Uterus (tissue), 4 donors: ENCODE measurements at places on chromosomes 7 and 10.
A peak's percentile ranks its signal among the peaks of the same experiment; 100 is the strongest.

DNA sequence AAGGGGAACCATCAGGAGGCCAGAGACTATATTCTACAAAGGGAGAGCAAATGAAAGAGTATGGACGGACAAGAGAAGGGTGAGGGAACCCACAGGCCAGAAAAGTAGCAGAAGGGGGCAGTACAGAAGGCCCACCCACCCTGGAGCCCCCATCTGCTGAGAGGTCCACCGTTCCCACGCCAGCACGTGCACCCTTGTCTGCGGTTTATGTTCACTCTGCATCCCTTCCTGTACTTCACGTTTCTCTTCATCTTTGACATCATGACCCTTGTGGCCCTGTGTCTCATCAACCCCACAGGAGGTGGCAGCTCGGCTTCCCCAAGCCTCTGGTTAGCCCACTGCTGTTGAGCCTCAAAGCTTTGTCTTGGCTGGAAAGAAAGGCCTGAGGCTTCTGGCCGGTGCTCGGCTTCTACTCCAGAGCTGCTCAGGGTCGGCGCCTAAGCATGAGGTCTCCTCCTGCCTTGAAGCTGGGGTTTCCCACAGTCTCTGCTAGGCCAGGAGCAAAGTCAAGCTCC is 138.0 kb downstream of the DLG5 start:
- H3K4me3 ChIP-seq: no peak overlapping the region
- no peak for DNase-seq
- no peaks in the 10 kb centered on the region for H3K27me3 ChIP-seq

DNA sequence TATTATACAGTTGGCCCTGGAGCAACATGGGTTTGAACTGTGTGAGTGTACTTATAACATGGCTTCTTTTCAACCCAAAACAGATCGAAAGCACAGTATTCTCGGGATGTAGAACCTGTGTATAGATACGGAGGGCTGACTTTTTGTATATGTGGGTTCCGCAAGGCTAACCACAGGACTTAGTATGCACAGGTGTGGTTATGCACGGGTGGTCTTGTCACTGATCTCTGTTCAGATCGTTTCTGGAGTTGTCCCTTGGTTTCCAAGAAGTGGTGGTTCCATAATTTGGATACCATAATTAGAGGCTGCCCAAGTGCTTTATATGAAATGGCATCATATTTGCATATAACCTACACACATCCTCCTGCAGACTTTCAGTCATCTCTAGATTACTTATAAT is 10.9 kb upstream of the BHLHA15 start:
- no peaks in the 10 kb centered on the region for H3K27me3 ChIP-seq
- no peak overlapping the region for H3K4me3 ChIP-seq
- no peak for DNase-seq
- H3K4me1 ChIP-seq: no peaks in the 10 kb centered on the region

GRCh38 chr7:13898957-13899670 is 90.4 kb downstream of the ETV1 start:
- no peak for DNase-seq
- H3K36me3 ChIP-seq: no peaks in the 10 kb centered on the region
- H3K27me3 ChIP-seq: no peaks in the 10 kb centered on the region
- H3K27ac ChIP-seq: no peak overlapping the region
- H3K4me3 ChIP-seq: no peak overlapping the region
- no peaks in the 10 kb centered on the region for H3K4me1 ChIP-seq

DNA sequence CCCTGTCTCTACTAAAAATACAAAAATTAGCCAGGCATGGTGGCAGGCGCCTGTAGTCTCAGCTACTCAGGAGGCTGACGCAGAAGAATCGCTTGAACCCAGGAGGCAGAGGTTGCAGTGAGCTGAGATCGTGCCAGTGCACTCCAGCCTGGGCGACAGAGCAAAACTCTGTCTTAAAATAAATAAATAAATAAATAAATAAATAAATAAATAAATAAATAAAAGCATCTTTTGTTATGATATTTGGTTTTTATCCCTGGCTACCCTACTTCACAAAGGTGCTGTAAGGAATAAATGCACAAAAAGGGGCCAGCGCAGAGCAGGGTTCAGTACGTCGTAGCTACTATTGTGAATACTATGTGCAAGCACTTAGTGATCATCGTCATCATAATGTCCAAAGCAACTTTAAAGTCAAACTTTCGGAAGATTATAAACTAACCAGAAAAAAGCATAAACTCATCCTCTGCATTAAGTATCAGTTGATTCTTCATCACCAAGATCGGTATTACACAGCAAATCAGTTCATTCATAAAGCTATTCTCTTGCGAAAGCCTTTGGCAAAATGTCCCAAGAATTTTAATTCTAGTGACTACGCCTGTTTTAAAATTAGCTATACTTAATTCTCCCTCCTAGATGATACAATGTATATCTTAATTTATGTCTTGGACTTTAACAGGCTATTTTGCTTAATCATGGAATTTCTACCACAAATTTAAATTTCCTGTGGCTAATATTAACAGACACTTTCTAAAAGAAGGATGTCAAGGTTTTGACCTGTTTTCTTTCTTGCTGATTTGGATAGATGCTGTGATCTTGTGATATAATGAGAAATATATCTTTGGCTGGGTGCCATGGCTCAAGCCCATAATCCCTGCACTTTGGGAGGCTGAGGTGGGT is 7.6 kb upstream of the NFE2L3 start:
- H3K36me3 ChIP-seq: no peaks in the 10 kb centered on the region
- H3K27me3 ChIP-seq: no peaks in the 10 kb centered on the region
- DNase-seq: no peak

DNA sequence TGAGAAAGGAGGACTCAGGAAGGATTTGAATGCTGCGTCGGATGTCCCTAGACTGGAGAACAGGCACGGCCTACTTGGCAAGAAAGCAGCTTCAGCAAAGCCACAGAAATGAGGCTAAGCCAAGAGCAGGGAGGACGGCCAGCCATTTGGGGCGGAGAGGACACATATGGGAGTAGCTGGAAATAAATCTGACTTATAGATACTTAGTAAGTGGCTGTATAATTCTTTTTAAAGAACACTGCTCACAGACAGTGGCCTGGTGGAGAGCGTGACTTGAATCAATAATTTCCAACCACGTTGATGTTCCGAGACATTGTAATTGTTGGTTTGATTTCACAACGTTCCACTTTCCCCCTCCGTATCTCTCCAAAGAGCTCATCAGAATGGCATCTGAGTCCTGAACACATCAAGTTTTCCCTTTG is 67.7 kb upstream of the JCAD start:
- H3K4me1 ChIP-seq: no peaks in the 10 kb centered on the region
- H3K27ac ChIP-seq: peak overlapping the region; percentile 47
- H3K36me3 ChIP-seq: no peaks in the 10 kb centered on the region
- H3K4me3 ChIP-seq: no peak overlapping the region
- DNase-seq: peak; percentile 27

- no peaks in the 10 kb centered on the region for H3K27me3 ChIP-seq
- no peaks in the 10 kb centered on the region for H3K4me1 ChIP-seq
- no peak for DNase-seq
- no peak overlapping the region for H3K27ac ChIP-seq
- H3K4me3 ChIP-seq: no peak overlapping the region
Observed at GRCh38 chr7:93957767-93958166, 36.2 kb downstream of the GNG11 start.

DNA sequence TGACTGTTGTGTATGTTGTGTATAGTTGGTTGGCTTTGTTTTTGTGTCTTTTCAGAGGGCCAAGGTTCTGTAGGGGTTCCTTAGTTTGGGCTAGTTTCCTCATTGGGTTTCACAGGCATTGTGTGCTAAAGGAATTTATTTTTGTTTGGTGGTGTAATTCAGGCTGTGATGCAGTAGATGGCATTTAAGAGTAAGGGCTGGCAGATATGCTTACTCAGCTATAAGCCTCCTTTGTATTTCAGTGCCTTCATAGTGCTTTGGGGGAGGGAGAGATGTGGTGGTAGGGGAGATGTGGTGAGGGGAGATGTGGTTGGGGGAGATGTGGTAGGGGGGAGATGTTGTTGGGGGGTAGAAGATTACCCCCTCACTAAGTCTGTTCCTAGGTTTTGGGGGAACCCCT is 91.7 kb downstream of the SLC25A40 start:
- no peak for DNase-seq
- no peaks in the 10 kb centered on the region for H3K4me1 ChIP-seq
- H3K4me3 ChIP-seq: no peak overlapping the region
- no peaks in the 10 kb centered on the region for H3K27me3 ChIP-seq
- H3K36me3 ChIP-seq: no peaks in the 10 kb centered on the region
- H3K27ac ChIP-seq: no peak overlapping the region
